ENCODE measurements at places on chromosomes 3 and 15.
A peak's percentile ranks its signal among the peaks of the same experiment; 100 is the strongest.

DNA sequence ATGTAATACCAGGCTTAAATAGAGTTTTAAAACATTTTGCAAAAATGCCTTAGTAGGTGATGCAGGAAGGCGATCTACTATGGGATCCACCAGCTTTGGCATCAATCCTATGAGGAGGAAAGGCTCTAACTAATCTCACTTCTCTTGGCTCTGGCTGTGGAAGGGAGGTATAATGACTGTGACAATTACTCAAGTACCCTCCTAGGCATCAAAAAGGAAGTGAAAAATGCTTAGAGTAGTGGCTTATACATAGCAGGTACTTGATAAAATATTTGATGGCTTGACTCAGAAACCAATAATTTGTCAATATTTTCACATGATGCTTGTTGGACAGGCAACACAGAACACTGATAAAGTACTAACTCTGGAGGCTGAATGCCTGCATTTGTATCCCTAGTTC is 34.1 kb upstream of the SERPINI2 start:
- no peak for DNase-seq

DNA sequence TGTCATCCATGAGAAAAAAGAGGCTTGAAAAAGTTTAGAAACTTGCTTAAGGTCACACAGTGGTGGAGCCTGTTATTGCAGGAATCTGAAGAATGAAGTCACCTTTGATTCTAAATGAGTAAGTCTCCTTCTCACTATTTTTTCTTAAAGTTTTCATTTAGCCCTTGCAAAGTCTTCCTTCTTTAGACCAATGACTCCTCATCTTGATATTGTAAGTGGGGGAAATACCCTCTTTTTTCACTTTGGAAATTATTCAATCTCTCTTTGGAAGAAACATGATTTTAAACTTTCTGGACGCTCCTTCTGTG is 787 bp upstream of the SLMAP start:
- peak; percentile 82 for DNase-seq

DNA sequence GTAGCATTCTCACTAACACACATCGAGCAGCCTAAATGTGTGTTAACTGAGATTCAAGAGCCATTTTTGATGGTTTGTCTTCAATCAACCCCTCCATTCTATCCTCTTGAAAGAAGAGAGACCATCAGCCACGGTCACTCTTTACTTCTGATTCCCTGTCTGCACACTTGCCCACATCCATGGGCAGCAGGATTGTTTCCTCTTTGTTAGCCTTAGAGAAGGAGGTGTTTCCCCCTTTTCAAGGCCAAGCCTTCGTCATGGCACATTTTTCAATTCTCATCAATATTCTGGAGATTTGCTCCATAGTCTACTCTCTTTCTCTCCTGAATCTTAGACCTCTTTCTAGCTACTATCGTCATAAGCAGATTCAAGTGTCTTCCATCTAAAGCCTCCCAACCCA is 522.4 kb upstream of the NAALADL2 start:
- DNase-seq: no peak

DNA sequence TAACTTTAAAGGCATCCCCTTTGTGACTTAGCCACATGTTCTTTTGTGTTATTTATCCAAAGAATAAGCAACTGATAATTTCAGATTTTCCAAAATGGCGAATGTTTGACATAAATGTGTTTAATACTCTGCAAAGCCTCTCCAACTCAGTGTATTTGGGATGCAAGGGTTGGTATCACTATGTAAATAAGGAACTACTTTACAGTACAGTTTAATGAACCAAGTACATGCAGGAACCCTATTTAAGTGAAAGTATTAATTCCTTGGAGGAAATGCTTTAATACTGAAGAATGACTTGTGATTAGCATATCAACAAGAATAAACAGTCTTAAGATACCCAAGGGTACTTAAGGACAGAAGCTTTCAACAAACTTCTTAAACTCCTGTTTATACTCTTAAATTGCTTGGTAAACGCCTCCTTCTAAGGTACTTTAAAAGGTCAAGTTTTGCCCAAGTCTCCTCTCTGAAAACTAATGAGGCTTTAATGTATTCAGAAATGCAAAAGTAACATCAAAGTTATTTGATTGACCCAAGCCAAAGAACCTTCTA is 107.7 kb downstream of the TNIK start:
- DNase-seq: no peak

DNA sequence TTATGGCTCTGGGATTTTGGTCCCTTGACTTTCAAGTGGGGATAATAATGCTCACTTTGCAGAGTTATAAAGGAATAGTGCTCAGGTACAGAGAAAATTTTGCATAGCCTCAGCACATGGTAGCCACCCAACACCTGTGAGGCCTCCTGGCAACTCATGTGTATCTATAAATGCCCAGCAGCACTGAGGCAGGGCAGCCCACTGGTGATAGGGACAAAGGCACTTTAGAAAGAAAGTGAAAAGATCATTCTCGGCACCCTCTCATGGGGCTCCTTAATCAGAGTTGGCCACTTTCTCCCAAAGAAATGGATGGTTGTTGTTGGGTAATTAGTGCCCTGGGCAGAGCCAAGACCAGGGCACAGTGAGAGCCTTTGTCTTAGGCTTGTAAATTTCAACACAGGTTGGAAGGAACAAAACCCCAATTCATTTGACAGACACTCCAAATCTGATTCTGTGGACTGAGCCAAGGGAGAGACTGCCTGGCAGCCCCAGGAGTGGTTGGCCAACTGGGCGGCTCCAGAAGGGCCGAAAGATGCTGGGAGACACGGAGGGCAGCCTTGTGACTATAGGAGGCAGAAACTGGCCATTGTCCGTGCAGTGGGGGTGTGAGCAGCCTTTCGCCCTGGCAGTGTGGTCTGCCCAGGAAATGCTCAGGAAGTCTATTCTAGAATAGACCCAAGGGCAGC is 213.2 kb upstream of the RGMA start:
- no peak for DNase-seq

DNA sequence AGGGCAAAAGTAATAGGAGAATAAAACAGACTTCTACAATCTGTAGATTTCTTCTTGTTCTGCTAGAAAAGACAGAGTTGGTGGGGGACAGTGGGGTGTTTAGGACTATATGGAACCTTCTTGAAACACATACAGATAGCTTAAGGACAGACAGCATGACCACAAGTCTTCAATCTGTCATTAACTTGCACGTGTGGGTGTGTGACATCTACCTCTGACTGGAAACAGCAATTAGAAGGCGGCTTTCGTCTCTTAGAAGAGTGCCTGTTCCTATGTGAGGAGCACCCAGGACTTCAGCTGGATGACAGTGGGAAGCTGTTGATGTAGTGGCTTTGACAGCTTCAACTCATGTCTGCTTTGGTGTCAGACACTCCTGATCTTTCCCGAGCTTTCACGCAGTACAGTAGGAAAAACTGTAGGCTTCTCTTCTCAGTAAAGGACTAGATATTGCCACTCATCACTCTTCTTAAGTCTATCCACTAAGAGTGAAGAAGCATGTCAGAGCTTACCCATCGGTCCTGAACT is 44.5 kb downstream of the TYRO3 start:
- no peak for DNase-seq

GRCh38 chr3:20458994-20459716 is 273.1 kb upstream of the SGO1 start:
- DNase-seq: no peak

DNA sequence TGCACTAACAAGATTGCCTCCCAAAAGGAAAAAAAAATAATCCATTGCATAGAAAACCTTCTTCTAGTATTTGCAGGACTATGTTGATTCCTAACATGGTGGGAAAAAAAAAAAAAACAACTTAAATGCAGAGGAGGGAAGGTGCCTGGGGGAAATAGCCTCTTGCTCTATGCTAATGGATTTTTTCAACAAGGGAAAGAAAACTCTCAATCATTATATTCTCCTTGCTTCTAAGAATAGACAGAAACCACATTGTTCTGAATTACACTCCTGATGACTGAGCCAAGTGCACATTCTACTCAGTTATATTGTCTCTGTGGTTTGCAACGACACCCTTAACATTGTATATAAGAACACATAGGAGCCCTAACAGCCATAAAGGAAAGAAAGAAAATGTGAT is 760.2 kb downstream of the NAALADL2 start:
- no peak for DNase-seq
